T-helper 2 cell (primary cell): ENCODE measurements at places on chromosomes 12 and 14.

GRCh38 chr12:74334780-74335179, 202.9 kb upstream of the ATXN7L3B start:
- no peak for DNase-seq

GRCh38 chr12:40788276-40788675, 96.0 kb downstream of the CNTN1 start:
- DNase-seq: no peak

GRCh38 chr12:99250091-99250490, 397.5 kb upstream of the GARIN6 start:
- no peak for DNase-seq

GRCh38 chr12:40770781-40771180, 78.5 kb downstream of the CNTN1 start:
- DNase-seq: no peak

DNA sequence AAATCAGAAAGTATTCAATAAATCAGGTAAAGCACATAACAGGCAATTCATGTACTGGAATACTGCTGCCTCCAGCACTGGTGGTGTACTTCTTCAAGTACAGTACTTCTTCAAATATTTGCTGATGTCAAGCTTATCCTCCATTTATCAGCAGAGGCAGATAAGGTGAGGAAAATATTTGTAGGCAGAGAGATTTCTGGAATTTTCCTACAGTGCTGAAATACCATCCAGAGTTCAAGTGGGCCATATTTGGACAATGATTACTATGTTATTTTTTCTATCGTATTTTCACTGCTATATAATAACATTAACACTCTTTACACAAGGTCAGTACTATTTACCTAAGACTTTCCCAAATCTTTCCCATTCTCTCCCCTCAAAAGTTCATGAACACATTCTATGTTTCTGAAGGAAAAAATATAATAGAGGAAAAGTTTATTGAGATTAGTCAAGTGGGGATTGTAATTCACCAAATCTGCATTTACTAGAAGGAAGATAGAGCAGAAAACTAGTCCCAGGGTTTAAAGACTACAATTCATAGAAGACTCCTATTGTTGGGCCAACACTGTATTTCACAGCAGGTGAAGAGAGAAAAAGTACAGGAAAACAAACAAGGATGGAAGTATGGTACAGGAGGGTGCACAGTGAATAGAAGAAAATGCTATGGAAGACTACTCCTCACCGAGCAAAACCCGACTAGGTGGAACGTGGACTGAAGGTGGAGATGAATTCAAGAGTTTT, 141.1 kb downstream of the PAWR start:
- DNase-seq: no peak

DNA sequence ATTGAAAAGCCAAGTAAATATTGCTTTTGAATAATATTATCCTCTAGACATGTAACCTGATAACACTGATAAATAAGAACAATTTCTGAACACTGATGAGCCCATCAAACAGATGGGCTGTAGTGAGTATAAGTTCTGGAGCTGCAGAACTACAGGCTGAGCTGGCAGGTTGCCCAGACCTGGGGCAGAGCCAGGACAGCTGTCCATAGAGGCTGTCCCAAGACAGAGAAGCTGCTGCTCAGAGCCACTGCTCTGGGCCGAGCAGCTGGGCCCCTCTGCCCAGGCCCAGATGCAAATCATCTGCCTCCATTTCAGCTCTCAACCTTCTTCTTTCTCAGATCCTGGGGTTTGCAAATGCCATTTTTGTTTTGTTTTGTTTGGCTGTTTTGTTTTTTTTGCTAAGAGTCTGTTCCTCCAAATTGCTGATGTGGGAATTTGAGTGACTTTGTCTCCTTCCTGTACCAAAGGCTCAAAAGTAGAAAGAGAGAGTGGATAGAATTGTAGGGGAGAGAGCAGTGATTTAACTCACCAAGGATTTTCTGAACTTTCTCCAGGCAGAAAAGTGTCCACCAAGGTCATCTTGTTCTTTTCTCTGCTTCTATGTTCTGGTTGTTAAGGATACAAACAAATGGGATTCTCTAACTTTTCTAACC, 4.0 kb upstream of the TESPA1 start:
- no peak for DNase-seq

DNA sequence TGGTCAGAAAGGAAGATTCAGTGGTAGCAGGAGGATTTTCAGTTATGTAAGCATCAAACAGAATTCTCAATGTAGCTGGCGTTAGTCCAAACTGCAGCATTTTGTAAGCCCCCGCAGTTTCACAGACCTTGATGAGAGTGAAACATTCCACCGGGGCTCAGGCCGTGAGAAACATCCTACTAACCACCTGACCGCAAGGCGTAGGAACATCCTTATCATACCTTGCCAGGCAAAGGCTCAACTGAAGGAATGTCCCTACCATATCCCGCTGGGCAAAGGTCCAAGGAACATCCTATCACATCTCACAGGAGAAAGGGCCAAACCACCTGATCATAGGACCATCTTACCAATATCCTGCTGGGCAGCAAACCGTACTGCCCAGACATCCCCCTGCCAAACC, 624.8 kb upstream of the TMEM132C start:
- DNase-seq: no peak

DNA sequence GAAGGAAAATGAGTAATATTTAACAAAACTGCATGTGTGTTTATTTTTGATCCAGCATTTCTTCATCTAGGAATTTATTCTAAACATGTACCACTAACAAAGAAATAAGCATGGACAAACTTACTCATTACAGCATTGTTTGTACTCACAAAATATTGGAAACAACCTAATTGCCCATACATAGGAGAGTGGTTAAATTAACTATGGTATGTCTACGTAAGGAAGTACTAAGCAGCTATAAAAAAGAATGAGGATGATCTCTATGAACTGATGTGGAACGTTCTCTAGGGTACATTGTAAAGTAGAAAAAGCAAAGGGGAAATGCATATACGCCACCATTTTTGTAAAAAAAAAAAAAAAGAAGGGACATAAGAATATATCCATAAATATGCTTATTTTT, 17.4 kb upstream of the TAS2R42 start:
- DNase-seq: no peak

DNA sequence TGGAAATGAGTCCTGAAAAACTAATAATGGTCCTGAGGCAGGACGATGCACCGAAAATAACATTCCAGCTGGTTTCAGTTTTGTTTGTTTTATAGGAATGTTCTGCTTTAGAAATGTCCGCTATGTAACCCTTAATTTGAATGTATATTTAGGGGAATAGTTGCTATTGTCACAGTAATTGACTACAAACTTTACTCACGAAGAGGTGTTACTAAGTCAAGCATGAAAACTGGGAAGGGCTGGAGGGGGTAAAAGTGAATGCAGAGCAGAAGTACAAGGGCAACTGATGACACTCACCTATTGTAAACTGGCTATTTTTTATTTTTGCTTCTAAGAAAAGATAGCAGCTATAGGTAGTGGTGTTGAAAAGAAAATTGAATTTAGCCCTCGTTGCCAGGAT, 230.7 kb upstream of the SYT10 start:
- no peak for DNase-seq

GRCh38 chr12:55932551-55932910, 1.6 kb downstream of the DGKA start:
- DNase-seq: peak; percentile 93

- no peak for DNase-seq
These were observed 5.7 kb downstream of the FNTB start for GRCh38 chr14:64992328-64992885.

GRCh38 chr12:88553941-88554658, 26.2 kb downstream of the KITLG start:
- no peak for DNase-seq

DNA sequence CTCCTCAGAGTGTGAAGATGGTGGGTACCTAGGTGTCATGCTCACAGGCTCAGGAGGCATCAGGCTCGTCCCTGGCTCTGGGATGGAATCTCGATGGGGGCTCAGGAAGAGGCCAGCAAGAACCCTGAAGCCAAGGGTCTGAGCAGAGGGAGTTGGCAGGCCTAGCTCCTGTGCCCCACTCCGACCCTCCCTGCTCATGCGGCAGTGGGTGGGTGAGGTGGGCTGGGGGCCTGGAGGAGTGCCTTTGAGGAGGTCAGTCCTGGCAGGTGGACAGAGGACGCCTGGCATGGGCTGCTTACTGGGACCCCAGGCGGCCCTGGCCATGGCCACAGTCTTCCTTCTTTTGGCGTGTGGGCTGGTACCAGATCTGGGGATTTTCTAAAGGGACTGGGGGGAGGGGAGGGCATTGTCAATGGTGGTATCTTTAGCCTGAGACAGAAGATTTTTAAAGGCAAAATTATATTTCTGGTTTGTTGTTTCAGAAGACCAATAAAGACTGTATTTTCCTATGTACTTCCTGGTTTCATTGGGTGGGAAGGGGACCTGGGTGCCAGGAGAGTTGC, 16.0 kb downstream of the LRTM2 start:
- no peak for DNase-seq

DNA sequence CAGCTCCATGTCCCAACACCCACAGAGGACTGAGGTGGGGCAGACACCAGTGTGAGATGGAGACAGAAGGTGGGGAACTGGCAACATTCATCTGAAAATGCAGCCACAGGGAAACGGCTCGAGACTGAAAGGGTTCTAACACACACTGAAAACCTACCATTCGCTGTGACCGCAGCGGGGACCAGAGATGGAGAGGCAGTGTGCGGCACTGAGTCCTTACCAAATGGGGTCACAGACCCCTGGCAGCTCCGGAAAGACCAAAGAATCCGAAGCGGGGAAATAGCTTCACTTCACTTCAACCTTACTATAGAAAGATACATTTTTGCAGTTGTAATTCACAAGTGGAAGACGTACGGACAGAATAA, 9.6 kb downstream of the BAG5 start:
- no peak for DNase-seq

GRCh38 chr12:52089491-52089890, 10.0 kb downstream of the SMIM41 start:
- no peak for DNase-seq

- no peak for DNase-seq
These were observed 33.5 kb downstream of the RNFT2 start for GRCh38 chr12:116771651-116772050.

- no peak for DNase-seq
These were observed 140.3 kb downstream of the TMEM30B start for GRCh38 chr14:61140872-61141271.

DNA sequence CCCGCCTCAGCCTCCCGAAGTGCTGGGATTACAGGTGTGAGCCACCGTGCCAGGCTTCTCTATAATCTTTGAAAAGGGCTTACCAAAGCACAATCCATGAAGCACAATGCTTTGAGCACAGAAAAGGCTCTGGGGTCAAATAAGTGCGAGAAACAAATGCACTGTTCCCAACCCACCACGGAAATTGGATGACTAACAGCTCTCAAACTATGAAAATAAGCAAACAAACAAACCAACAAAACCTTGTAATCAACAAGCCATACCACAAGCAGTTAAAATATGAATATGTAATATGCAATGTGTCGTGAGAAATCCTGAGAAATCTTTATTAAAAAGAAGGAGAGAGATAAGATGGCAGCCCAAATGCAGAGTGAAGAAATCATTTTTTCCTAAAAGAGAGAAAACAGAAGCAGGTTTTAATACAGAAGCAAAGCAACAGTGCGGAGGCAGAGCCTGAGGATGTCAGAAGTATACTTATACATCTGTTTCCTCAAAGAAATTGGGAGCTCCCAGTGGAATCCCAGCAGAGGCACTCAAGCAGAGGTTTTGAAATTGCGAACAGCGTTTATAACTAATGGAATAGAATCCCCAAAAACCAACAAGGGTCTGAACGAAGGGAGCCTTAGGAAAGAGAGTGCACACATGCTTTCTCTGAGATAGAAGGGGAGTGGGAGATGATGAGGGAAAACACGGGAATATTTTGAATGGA, 17.1 kb downstream of the SMCO2 start:
- DNase-seq: no peak

- DNase-seq: peak; percentile 24
These were observed 63.9 kb upstream of the PTGR2 start for GRCh38 chr14:73787486-73788316.

DNA sequence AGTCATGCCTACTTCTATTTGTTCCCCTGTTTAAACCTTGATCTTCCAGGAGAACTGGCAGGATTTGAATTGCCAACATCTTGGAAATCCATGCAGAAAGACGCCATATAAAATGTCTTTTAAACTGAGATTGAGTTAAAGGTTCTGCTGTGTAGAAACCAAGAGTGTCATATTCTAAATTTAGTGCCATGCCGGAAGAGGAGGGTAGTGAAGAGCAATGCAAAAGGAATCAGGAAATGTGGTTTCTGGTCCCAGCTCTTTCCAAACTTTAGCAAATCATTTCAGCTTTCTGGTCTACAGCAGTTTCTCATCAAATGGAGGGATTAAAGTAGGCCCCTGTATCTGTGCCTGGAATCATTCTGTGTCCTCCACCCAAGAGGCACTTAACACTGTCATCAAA, 85.7 kb downstream of the BTG1 start:
- DNase-seq: no peak

DNA sequence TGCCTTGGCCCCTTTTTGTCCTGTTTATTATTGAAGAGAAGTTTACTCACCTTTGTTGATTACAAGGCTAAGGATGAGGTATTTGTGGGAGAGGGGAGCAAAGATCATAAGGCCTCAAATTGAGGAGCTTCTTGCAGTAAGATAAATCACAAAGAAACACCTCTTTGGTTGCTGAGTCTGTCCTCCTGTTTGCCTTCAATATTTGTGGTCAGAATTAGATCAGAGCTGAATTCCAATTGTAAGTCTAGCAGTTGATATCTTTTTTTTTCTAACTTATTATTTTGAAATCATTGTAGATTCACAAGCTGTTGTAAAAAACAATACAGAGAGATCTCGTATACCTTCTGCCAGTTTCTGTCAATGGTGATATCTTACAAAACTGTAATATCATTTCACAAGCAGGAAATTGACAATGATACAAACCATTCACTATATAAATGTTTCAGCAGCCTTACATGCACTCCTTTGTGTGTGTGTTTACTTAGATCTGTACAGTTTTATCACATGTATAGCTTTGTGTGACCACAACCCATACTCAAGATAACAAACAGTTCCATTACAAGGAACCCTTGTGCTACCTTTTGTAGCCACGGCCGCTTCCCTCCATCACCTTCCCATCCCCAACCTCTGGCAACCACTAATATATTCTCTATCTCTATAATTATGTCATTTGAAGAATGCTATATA, 97.4 kb downstream of the KICS2 start:
- DNase-seq: no peak

- DNase-seq: no peak
These were observed 97.1 kb upstream of the DAAM1 start for GRCh38 chr14:59091404-59091803.

DNA sequence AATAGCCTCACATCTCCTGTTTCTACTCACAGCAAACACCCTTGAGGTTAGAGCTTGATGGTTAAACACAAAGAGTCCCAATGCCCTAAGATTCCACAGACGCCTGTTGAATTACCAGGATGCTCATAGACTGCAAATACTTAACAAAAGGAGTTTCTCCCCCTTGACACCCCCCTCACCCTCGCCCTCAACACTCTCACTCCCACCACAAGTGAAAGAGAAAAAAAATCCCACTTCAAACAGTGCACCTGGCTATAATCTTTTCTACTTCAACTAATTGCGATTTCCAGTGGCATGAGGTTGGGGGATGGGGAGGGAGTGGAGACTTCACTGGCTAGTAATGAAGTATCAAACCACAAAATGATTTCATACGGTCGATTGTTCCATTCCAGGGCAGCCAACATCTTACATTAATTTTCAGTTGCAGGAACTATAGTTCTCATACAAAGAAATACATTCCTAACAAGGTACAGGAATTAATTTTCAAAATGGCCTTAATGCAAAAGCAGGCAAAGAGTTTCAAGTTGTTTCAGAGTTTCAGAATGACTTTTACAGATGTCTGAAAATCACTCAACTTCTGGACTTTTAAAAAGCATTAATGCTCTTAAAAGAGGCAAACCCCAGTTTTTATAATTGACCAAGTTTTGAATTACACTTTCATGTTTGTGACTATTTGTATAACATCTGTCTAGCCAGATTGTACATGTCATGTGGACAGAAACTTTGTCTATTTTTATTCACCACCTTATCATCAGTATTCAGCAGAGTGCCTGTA, 390.7 kb downstream of the C12orf75 start:
- no peak for DNase-seq
